D341Med (cell line): ENCODE measurements at places on chromosomes 4 and X.

- no peak for DNase-seq
These were observed 30.0 kb upstream of the HUWE1 start for GRCh38 chrX:53716328-53717088.

- no peak for DNase-seq
These were observed 24.1 kb downstream of the CCDC149 start for GRCh38 chr4:24888475-24889344.

GRCh38 chr4:74529284-74530041 is 84.5 kb downstream of the AREG start:
- DNase-seq, result no peak

DNA sequence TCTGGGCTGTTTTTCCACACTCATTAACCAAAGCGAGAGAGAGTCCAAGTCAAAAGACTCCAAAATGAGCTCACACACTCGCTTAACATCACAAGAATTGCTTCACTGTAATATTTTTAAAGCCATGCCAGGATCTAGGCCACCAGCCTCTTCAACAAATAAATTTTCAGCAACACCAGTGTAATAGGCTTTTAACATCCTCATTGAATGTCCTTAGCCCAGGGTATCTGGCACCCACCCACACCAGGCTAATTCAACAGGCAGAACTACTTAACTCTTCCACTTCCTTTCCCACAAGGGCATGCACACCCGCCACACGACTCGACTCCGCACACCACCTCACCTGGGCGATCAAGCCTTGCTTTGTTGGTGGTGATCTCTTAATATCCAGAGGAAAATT is 34.2 kb downstream of the FAT1 start:
- DNase-seq, result no peak

- no peak for DNase-seq
These were observed 1995.9 kb downstream of the C4orf33 start for GRCh38 chr4:131091896-131092295.

GRCh38 chrX:17591741-17592110 is 145.6 kb upstream of the SCML1 start:
- no peak for DNase-seq

DNA sequence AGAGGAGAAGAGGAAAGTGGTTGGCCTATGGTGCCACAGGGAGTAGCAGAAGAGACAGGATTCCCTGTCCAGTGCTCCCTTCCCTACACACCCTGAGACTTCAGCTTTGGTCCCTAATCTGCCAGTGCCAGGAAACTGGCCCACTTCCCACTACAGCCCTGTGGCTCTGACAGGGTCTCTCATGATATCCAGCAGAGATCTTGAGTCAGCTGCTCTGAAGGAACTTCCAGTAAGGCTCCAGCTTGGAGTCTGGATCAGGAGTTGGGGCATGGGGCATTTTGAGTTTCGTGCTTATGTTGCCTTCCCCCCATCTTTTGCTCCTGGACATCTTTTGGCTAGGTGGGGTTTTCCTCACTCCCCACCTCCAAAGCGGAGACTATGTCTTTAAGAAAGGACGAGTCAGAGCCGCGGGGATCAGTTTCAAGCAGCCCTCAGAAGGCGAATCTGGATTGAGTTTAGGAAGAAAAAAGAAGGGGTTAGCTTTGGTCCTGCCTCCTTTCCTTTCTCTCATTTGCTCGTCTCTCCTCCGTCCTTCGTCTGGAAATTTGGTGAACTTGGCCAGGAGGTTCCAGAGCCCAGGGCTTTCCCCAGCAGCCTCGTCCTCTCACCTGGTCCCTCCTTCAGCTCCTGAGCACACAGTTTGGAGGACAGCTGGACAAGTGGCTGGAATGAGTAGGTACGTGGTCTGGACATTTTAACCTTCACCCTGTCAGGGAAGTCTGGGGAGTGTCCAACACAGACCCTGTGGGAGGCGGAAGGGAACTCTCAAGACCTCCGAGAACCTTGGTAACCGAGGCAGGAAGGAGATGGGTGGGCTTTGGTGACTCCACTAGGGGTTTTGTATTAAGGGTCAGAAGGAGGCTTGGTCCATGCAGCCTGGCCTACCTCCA is 104.4 kb downstream of the RTL5 start:
- no peak for DNase-seq

GRCh38 chr4:185165605-185166063 is 22.6 kb downstream of the SLC25A4 start:
- DNase-seq, result no peak

DNA sequence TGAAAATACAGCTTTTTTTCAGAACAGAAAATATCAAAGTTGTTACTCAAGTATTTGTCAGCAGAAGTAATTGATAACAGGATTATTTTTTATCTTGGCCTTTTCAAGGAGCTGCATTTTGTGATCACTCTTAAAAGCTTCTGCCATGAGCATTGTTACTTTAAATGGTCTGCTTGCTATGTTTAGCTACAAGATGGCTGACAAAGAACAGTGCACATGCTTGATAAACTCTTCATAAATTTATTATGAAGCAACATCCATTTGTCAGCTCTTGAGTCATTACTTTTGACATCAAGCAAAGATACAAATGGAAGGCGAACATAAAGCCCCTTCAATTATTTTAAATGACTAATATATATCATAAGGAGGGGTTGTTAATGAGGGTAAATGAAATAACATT is 205.4 kb upstream of the RPS6KA3 start:
- no peak for DNase-seq

DNA sequence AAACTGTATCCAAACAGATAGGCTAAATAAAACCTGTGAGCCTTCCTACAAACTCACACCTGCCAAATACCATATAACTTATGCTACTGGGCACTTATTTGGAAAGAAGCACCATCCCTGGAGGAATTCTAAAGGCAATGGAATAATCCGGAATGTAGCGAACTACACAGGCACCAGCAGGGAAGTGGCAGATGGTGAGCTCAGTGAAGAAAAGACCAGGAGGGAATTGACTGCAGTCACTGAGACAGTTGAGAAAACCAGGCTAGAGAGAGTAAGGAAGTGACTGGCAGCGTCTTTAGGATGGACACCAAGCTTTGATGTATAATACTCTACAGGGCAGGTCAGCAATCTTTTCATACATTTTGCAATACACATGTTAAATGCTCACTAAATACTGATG is 16.3 kb downstream of the NDNF start:
- peak; percentile 40 for DNase-seq

- no peak for DNase-seq
These were observed 56.7 kb downstream of the DOCK11 start for GRCh38 chrX:118552121-118552900.

GRCh38 chrX:19682712-19683331 is 167.5 kb upstream of the MAP3K15 start:
- DNase-seq, result no peak

DNA sequence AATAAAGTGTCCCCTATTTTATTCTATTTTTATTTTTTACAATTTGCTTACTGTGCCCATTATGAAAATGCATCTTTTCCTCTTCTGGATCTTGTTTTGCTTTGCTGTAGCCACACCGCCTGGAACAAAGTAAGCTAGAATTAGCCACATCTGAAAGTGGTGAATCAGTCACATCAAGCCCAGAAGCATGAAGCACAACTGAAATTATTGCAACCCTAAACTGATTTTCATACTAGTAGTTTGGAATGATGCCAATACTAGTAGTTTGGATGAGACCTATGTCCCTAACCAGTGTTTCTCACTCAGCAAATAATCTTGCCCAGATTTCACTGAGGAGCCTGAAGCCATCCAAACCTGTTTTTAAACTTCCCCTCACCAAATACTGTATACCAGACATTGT is 303.0 kb downstream of the EPHA5 start:
- no peak for DNase-seq

DNA sequence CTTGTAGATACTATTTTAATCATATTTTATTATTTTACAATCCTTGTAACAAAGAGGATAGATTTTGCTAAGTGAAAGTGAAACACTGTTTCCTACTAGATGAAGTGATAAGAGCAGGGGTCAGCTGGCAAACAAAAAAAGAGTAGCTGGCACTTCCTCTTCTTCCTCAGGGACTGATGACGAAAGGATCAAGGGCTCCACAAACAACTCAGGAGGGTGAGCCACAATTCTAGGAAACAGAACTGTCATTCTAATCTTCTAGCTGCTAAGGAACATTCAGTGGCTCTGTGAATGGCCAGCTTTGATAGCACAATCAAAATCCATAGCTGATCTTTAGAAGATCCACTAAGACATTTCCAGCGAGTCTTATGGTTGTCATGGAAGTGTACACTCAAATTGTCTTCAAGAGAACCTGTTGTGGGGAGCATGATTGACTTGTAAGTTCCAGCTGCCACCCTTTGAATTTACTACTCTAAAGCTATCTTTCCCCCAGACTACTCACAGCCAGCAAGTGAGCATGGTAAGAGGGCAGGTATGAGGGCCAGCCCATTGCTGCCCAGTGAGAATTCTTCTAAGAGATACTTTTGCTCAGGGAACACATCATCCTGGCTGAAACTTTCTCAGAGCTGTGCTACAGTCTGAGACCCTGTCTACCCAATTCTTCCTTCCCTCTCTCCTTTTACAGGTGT is 275.7 kb upstream of the RASGEF1B start:
- DNase-seq, result no peak

- no peak for DNase-seq
These were observed 392.5 kb downstream of the BCOR start for GRCh38 chrX:39705290-39705689.

GRCh38 chr4:156615066-156615531 is 356.5 kb downstream of the PDGFC start:
- DNase-seq, result no peak

GRCh38 chrX:27254656-27255055 is 208.5 kb downstream of the PPP4R3C start:
- no peak for DNase-seq

- no peak for DNase-seq
These were observed 11.3 kb downstream of the PPP2R3B start for GRCh38 chrX:375181-376036.

DNA sequence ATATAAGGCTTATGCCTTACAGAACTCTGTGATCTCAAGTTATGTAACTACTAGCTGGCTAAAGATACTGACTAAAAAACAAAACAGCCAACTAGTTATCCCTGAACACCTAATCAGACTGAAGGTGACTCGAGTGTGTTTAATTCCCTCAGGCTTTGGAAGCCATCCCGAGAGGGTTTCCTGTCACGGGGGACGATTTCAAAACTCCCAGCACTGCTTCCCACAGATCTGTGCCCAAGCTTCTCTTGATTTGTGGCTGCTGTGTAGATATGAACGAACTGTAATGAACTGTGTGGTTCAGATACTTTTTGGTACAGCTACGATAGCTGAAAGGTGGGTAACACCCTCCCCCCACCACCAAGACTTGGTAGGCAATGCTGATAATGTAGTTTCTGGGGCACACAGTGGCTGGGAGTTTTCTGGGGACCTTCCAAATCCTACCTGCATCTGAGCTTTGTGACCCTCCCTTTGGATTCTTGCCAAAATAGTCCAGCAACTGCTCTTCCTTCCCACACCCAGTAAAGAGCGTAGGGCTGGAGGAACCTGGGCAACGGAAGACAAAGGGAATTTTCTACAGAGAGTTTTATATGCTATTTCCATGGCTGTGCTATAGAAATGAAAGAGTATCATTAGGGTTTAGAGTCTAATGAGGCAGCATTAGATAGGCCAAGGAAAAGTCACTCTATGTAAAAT is 148.8 kb downstream of the MGST2 start:
- no peak for DNase-seq

DNA sequence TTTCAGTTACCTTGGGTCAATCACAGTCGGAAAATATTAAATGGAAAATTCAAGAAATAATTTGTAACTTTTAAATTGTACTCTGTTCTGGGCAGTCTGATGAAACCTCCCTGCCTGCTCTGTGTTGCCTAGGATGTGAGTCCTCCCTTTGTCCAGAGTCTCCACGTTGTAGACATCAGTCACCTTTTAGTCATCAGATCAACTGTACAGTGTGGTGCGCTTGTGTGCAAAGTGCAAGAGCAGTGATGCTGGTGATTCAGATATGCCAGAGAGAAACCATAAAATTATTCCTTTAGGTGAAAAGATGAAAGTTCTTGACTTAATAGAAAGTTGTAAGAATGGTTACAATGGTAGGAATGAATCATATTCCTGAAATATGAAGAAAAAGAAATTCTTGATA is 1.4 kb downstream of the SPATA4 start:
- no peak for DNase-seq

GRCh38 chr4:41747230-41748055 is 1.1 kb downstream of the PHOX2B start:
- no peak for DNase-seq

DNA sequence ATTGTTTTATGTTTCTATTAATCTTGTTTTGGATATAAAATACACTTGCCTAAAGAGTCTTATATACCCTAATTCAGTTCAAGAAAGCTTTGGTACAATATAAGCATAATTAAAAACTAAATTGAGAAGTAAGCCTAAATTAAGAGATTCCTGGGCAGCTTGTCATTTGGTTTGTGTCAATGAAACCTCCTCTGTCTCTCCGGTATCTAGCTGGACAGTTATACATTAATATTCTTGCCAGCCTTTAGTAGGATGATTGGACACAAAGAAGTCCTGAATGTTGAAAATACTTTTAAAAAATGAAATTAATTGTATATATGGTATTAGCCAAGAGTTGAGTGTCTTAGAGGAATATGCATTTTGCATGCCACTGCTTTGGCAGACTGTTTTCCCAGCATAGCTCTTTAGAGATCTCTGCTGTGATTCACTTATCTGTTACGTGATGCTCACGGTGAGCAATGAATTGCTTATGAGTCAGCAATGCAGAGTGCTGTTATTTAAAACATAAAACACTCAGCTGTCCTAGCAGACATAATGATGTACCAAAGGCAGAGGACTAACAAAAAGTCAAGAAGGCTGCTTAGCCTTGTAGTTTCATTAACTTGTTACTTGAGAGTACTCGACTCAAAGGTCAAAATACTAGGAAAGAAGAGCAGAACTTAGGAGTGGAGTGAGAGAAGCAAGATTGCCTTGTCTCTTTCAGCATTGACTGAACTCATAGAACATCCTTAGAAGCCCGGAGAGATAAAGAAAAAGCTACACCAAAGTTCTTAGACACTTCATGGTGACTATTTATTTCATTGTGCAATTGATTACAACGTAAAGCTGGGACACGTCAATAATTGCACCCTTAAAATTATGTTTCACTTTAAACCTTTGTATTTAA is 1296.1 kb upstream of the PCDH7 start:
- no peak for DNase-seq

DNA sequence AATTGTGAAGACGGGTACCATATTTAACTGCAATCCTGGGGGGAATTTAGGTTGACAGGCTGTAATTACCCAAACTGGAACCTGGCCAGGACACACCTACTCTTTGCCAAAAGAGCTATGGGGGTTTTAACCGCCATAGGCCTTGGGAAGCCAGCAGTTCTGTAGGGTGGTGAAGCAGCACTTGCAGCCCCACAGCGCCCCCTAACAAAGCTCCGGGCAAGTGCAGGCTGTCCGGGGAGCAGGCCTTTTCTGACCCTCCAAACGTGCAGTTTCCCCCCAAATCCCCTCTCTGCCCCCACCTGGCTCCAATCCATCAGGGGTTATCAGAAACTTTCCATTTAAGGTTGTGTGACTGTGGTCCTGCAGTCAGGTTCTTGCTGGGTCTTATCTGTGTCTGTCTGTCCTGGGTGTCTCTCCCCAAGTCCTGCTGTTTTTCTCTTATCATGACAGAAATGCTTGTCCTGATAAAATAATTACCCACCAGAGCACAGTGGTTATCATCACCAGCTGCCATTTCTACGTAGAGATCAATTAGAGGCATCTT is 350.9 kb downstream of the MID1IP1 start:
- DNase-seq, result peak; percentile 70
